Activated naive CD8-positive, alpha-beta T cell treated with anti-CD3 and anti-CD28 coated beads for 36 hours (primary cell): ENCODE measurements at places on chromosomes 1 and 21. TPM values are rescaled to one million over a fixed set of nuclear protein-coding genes. Genes with fewer than 3 reads are reported as not detected.

LRRIQ3 gene
- 1.7 TPM for total RNA-seq

ANGPTL1 gene
- total RNA-seq = not detected

CADM3 gene
- not detected for total RNA-seq

FABP3 gene
- total RNA-seq = not detected

IRF6 gene
- 2.4 TPM for total RNA-seq

SDC3 gene
- total RNA-seq = 0.30 TPM

DCST1 gene
- not detected for total RNA-seq

DNA sequence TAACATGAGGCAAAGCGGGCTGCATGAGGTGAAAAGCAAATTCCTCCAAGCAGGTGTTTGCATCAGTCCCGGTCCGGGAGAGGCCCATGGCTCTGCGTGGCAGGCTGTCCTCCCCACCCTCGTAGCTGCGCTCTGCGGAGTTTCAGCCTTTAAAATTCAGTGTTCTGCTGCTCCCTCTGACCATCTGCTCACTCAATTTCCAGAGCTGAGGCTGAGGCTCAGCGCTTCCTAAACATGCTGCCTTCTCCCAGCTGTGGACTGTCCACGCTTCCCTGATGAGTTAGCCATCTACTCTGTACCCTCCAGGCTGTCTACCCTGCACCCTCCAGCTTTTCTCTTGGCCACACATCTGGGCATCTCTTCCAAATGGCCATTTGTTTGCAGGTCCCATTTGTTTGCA lies 87.7 kb downstream of the KCNJ6 start:
- no peak for DNase-seq

DNA sequence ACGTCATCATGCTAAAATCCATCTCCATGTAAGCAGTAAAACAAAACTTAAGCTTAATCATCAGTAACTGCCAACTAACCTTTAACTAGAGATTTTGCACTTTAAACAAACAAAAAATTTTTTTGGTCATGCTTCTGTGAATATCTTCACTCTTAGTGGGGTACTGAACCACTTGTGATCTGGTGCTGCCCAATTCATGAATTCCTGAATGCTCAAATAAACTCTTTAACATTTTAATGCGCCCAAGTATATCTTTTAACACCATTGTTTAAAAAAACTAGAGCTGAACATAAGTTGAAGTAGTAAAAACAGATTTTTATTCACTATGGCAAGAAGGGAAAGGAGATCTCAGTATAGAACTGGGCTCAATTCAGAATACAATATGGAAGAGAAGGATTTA lies 196.9 kb upstream of the USP24 start:
- no peak for DNase-seq

GRCh38 chr1:211493876-211494653 lies 2.1 kb upstream of the RD3 start:
- no peak for DNase-seq

GRCh38 chr1:171623651-171624331 lies 1.7 kb downstream of the MYOCOS start:
- no peak for DNase-seq

- no peak for DNase-seq
Measured at GRCh38 chr1:218384581-218384993, 39.5 kb downstream of the TGFB2 start.

DNA sequence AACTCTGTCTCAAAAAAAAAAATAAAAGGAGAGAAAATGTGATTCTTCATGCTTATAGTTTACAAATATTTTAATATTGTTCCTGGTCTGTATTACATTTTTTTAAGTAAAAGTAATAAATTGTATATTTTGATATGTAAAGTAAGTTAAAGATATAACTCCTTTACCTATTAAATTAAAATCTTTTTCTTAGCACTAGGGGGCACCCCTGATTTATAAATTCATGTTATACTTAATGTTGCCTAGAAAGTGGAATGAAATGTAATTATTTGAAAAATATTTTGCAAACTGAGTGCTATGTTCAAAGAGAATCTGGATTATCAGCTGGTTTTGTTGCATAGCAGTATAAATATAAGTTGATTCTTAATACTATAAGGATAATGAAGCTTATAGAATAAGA lies 49.2 kb downstream of the RALGPS2 start:
- no peak for DNase-seq

DNA sequence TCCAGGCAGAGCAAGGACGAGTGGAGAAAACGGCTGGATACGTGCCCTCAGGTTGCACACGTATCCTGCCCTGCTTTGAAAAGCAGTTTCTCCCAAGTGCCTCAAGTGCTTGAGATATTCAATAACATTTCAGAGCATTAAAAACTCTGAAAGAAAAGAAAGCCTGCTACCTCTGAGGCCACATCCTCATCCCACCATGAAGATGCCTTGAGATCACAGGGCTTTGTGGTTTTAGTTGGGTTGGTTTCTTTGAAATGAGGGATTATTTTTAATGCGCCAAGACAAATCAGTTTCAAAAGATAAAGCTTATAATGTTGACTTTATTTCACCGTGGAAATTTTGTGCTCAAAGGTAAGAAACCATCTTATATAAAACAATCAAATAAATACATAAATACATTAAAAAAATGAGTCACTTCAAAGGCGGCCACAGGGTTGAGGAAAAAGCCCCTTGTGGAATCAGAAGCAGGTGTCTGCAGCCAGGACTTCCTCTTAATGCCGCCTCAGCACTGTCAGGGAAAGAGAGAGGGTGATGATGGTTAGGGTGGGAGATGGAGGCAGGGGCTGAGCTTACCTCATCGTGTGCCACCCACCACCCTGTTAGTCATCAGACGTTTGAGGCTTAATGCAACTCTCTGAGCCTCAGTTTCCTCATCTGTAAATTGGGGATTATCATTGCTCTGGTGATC lies 1.4 kb downstream of the NPPB start:
- DNase-seq = no peak

DNA sequence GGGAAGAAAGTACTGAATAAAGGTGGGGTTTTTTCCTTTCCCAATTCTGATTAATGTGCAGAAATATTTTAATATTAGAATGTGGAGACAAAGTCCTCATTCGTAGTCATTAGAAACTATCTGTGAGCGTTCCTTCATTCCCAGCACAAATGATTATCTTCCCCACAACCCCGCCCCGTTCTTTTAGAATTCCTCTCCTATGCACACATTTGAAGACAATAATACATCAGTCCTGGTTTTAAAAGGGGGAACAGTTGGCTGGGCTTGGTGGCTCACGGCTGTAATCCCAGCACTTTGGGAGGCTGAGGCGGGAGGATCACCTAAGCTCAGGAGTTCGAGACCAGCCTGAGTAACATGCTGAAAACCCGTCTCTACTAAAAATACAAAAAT lies 876 bp downstream of the ALDH9A1 start:
- no peak for DNase-seq

DNA sequence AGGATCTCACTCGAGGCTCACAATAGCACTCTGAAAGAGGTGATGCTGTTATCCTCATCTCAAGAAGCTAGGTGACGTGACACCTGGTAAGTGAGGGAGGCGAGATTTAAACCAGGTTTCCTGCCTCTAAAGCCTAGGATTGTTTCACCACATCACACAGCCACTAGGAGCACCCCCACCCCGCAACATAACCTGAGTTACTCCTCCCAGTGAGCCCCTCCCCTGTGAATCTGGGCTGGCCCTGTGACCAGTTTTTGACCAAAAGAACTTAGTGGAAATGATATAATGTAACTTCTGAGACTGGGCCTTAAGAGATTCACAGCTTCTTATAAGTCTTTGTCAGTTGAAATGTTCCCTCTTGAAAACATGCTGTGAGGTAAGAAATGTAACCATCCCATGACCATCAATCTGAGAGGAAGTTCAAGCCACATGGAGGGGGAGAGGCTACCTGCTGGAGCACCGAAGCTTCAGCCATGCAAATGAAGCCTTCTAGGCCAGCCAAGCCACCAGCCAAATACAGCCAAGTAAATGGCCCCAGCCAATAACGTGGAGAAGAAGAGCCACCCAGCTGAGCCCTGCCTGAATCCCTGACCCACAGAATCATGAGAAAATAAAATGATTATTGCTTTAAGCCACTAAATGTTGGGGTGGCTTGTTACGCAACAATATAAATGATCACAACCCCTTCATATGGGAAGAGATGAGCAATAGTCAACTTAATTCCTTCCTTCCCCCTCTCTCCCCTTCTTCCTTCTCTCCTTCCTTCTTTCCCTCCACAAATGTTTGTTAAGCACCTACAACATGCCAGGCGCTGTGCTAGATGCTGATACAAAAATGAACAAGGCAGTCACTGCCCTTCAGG lies 61.0 kb upstream of the FAM20B start:
- no peak for DNase-seq

DNA sequence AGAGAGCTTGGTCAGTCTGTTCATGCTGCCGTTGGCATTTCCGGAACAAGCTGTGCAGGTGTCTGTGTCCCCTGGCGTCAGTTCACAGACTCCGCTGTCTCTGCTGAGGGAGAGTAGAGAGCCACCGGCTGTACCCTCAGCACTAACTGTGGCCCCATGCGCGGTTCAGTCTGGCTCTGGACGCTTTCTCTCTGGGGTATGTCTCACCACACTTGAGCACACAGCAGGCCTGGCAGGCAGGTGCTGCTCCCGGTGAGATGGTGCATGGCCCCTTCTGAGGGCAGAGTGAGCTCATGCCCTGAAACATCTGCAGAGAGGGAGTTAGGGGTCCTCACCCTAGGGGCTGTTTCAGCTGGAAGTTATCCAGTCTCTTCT lies 60.0 kb upstream of the TLR5 start:
- DNase-seq = no peak

- no peak for DNase-seq
Measured at GRCh38 chr1:84271441-84272151, 29.9 kb upstream of the SAMD13 start.

- DNase-seq = peak; percentile 31
Measured at GRCh38 chr1:54404939-54405897, 976 bp downstream of the SSBP3 start.

- DNase-seq = no peak
Measured at GRCh38 chr1:192311281-192311680, 5.5 kb upstream of the RGS21 start.

- DNase-seq = no peak
Measured at GRCh38 chr1:117753232-117753631, 147.4 kb downstream of the TENT5C start.

GRCh38 chr1:66444438-66445265 lies 89.3 kb upstream of the SGIP1 start:
- no peak for DNase-seq

- DNase-seq = no peak
Measured at GRCh38 chr1:207054491-207054890, 1.4 kb downstream of the PFKFB2 start.

DNA sequence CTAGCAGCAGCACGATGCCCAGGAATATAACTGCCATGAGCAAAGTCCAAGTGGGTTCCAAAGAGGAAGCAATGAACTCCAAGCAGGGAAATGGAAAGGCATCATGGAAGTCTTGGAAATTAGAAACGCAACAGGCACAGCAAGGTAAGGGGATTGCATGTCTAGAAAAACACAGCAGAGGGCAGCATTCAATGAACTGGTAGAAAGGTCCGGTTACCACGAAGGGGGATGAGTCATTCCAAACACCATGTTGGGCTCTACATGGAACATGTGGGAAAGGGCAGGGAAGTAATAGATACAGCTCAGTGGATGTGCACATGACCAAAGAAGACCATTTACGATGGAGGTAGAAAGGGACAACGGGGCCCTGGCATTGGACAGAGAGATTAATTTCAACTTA lies 36.4 kb downstream of the RXRG start:
- DNase-seq = peak; percentile 13

GRCh38 chr1:85584923-85585322 lies 4.4 kb downstream of the CCN1 start:
- no peak for DNase-seq

DNA sequence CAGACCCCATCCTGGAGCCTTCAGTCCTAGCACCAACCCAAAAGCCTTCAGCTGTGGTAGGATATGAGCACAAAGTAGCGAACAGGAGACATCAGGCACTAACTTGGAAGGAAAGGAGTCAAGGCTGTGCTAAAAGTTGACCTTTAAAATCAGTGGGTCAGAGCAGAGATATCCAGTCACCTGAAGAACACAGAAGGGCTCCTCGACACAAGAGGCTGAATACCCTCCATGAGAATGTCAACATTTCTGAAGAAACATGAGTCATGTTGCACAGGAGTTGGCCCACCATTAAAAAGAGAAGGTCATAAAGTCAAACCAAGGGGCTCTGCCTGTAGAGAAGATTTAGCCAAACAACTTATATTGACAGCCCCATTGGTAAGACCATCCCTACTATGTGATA lies 172.5 kb downstream of the PLPP3 start:
- DNase-seq = no peak

DNA sequence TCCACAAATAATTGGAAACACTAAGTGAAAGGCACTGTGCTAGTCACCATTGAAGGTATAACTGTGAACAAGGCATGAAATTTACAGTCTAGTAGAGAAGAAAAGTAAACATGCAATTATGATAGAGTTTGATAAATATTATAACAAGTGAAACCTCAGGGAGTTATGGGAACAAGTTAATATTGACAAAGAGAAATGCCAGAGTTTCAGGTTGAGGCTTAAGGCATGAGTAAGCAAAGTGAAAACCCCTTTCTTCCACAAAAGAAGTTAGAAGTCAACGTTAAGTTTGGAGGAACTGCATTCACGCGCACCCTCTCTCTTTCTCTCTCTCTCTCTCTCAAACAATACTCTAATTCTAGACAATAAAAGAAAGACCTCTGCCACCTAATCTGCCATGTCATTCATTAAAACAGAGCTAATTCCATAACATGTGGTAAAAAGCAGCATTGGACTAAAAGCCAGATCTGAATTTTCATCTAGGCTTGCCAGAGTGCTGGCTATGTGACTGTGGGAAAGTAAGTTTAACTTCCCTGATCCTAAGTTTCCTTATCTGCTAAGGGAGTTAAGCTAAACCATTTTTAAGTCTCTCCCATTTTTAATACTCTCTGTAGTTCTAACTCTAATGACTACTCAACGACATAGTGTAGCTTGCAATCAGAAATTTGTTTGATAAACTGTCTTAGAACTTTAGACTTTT lies 22.0 kb downstream of the SLC44A5 start:
- no peak for DNase-seq

DNA sequence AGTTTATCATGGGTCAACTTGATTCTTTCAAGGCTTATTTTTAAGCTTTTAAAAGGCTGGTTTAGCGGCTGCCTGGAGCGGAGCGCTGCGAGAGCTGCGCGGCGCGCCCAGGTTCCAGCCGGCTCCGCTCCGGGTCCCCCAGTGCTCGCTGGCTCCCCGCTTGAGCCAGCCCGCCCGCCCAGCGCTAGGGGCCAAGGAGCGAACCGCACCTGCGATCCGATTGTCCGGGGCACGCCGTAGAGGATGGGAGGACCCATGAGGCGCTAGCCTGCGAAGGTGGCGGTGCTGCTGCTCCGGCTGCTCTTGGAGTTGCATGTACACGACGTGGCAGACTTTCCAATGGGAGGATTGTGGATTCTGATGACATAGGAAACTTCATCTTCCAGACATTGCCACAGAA lies 9.9 kb upstream of the CFHR4 start:
- no peak for DNase-seq

- DNase-seq = no peak
Measured at GRCh38 chr1:178798232-178798861, 72.5 kb downstream of the ANGPTL1 start.

GRCh38 chr1:228288536-228289238 lies 80.8 kb downstream of the OBSCN start:
- no peak for DNase-seq

GRCh38 chr1:100718581-100718980 lies 961 bp upstream of the VCAM1 start:
- no peak for DNase-seq

DNA sequence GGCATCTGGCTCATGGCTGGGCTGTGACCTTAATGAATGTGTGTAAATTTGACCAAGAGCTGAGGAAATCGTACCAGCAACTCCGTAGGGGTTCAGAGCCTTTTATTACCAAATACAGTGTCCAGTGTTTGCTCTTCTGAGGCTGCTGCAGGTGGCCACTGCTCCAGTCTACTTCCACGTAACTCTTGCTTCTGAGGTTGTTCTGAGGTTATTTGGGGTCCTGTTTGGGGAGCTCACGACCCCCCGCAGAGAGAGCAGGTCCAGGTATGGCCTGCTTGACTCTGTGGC lies 33.6 kb downstream of the MAN1C1 start:
- no peak for DNase-seq
